ENCODE measurements at places on chromosomes 5 and 9.

DNA sequence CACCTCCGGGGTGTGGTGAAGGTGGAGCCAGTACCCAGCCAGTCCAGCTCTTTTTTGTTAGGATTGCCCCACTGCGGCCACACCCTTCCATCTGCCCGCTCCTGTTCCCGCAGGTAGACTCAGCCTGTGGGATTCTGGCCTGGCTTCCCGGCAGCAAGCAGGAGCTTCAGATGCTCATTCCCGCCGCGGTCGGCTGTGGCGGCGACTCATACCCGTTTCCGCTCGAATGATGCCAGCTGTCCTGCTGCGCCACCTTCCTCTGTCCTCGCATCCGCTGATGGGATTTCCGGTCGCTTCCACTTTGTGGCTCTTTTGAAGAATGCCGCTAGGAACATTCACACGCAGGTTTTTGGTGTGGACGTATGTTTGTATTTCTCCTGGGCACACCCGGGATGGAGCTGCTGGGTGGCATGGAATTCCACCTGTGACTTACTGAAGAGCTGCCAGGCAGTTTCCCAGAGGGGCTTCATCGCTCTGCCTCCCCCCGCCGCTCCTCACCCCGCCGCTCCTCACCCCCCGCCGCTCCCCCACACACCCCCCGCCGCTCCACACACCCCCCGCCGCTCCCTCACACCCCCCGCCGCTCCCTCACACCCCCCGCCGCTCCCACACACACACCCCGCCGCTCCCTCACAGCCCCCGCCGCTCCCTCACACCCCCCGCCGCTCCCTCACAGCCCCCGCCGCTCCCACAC is 60.3 kb downstream of the TENT4A start:
- DNase-seq = no peak

DNA sequence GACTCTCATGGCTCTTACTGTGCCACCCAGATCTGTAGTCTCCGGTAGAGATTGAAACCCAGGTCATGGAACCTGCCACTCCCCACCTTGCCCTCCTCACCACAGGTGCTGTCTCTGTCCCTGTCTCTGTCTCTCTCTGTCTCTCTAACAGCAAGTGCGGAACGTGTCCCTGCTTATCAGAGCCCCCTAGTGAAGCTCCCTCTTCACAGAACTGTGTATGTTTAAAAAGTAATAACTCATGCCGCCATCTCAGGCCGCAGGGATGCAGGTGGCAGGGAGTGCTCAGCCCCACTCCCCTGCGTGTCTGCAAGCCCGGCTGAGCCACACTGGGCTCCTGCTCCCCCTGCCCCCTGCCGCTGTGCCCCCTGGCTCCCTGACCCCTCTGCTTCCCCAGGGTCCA is 43.8 kb downstream of the UNC5A start:
- DNase-seq = no peak

DNA sequence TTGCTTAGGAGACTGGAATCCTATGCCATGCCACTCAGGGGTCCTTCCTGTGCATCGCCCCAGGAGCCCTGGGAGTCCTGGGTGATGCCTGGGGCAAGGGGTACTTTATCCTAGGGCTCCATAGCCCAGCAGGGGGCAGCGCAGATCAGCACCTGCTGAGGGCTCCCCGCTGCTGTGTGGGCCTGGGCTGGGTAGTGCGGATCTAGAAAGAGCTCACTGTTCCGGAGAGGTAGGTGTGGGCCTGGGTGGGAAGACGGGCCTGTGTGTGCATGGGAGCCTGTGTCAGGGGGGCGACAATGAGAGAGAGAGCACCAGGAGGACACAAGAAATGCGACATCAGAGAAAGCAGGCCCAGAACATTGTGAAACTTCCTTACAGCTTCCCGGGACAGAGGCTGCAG is 11.4 kb upstream of the DAB2IP start:
- DNase-seq = no peak

DNA sequence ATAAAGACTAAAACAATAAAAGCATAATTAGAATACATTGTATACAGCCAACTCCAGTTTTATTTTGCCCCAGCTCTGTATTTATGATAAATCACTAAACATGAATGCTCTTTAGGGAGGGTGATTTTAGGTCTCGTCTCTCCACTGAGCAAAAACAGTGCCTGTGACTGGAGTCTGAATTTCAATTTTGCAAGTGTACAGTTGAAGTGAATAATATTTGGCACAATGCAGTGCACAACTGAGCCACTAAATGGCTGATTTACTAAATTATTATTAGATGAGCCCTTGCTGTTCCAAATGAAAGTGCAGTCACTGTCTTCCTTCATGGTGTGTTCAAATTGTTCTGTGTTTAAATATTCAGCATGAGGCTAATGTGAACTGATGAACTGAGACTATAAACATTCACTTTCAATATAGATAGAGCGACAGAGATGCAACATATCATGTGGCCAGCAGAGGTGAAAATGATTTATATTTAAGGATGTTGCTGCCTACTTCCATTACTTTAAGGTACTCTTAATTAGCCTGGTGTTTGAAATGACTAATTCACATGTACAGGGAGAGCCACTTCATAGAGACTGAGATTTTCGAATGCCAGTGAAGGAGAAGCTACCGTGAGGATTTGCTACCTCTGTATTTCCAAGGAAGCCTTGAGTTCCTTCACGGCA is 375.1 kb downstream of the EBF1 start:
- no peak for DNase-seq

- no peak for DNase-seq
Observed at GRCh38 chr9:133532937-133533668, 1.4 kb upstream of the ADAMTSL2 start.

GRCh38 chr9:134442085-134442474 is 115.8 kb downstream of the RXRA start:
- DNase-seq = no peak
